T-helper 2 cell (primary cell): ENCODE measurements at places on chromosomes 2 and 18.

- no peak for DNase-seq
Observed at GRCh38 chr2:13193075-13193474, 476.3 kb downstream of the TRIB2 start.

DNA sequence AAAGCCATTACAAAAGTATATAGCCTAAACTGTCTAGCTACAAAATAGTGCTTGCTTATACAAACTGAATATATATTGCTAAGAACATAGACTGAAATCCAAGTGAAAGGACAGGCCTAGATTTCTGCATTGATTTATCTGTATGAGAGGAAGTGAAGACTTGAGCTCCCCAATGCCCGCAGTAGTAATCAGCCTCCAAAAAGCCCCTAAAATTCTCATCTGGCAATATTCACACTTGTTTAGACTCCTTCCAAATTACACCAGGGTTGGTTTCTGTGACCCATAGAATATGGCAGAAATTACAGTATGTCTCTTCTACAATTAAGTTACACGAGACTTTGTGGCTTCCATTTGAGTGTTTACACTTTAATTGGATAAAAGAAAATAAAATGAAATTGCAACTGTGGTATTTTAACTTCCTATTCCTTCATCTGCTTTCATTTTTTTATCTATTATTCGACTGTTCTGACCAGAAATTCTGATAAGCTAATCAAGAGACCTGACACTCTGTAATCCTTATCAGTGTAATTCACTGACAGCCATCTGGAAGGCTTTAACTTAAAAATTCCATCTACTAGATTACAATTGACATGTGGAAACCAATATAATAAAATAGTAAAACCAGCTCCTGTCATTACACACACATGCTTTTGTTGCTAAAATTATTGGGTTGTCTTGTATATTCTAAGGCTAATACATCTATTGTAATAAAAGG lies 21.1 kb downstream of the ABCB11 start:
- DNase-seq: no peak

DNA sequence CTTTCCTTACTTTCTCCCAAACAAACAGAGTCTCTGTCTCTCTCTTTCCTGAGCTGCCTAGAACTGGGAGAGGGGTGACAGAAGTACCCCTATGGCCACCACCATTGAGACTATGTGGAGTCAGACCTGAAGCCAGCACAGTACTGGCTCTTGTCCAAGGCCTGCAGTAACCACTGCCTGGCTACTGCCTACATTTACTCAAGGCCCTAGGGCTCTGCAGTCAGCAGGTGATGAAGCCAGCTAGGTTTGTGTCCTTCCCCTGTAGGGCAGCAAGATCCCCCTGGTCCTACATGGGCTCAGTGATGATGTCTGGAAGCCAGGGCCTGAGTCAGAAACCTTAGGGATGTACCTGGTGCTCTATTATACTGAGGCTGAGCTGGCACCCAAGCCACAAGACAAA lies 12.2 kb downstream of the MYO3B start:
- DNase-seq: no peak

DNA sequence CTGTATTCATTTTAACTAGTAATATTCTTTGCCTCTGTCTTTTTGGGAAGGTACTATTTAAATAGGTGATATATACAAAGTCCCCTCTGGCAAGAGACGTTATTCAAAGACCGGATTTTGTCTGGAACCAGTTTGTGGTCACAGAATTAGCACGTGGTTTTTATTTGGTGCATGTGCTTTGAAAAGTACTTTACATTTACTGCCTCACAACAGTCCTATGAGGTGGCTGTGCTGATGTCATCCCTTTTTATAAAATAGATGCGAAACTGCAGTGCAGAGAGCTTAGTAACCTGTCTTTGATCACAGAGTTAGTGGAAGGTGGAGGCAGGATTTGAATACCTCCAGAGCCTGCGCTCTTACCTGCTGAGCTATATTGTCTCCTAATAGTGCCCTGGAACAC lies 4.0 kb downstream of the LPIN1 start:
- peak; percentile 82 for DNase-seq

DNA sequence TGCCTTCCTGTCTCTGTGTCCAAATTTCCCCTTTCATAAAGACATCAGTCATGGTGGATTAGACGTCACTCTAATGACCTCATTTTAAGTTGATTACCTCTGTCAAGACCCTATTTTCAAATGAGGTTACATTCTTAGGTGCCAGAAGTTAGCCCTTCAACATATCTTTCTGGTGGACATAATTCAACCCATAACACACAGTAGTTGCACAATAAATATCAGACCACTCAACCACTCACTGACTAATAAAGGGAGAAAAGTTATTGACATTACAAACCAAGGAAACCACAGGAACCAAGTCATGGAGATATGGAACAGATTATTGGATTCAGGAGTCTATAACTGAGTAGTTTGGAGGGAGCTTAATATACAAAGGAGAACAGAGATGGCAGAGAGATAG lies 377.4 kb upstream of the ACVR2A start:
- no peak for DNase-seq

DNA sequence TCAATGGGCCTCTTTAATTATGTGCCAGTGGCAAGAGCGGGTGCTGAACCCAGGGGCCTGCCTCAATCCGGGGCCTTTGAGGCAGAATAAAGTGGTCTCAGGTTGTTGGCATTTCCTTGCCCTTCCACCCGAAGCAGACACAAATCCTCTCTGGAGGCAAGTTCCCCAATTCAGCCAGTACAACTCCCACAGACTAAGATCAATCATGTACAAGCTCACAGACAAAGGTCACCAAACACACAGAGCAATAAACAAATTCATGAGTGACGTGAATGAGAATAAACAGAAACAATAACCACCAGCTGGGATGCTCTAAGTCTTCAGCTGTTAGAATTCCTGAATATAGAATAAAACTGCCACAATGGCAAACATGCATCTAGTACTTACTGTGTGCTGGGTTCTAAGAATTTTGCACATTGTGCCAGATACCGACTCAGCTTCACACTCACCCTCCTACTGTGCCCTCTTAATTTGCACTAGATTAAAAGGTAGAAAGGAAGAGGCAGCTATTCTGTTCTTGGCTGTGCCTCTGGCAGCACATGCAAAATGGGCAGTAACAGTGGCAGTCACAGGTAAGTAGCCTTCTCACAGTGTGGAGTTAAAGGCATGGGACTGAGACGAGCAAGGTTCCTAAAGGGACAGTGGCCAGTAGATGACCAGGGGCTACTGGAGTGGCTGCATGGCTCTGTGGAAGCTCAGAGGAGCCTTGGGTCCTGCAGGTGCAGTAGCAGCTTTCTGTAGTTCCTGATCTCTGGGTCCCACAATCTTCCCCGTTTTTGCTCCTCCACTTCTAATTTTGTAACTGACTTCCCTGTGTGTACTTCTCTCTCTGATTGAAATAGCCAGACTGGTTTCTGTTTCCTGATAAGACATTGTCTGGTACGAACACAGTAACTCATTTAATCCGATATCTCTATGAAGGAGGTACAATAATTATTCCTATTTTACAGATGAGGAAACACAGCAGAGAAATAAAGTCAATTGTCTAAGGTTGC lies 34.6 kb upstream of the IL1B start:
- no peak for DNase-seq

DNA sequence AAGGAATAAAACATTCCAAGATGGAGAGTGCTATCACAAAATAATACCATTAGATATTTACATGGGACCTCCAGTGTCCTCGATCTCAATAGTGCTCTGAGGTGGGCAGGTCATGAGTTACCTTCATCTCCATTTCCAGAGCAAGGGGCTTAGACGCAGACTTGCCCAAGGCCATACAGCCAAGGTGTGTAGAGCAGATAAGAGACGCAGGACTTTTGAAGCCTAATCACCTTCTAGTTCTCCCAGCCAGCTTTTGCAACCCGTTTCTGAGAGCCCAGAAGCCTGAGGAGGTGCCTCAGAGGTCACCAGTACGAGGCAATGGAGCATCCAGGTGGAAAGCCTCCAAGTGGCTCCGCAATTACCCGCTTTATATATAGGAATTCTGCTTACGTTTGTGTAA lies 294.7 kb downstream of the LNPK start:
- no peak for DNase-seq

GRCh38 chr2:190843890-190844699 lies 36.5 kb upstream of the GLS start:
- DNase-seq: no peak

GRCh38 chr18:42005782-42006181 lies 50.7 kb downstream of the PIK3C3 start:
- no peak for DNase-seq

GRCh38 chr2:173086518-173087213 lies 11.0 kb downstream of the MAP3K20 start:
- no peak for DNase-seq

GRCh38 chr2:216757532-216757931 lies 62.2 kb upstream of the IGFBP5 start:
- no peak for DNase-seq

DNA sequence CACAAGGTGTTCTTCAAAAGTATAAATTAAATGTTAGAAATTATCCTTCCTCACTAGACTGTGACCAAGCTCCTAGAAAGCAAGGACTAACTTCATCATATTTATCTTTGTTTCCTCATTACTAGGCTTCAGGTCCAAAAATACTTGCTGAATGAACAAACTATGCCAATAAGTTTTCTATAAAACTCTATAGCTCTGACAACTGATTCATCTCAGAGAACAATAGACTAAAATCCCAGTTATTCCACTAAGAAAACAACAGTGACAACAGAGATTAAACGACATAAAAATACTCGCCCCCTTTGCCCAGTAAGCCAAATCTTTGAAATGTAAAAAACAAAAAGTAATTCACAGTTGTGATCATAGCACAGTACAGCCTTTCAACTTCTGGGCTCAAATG lies 13.6 kb downstream of the TLK1 start:
- DNase-seq: no peak

GRCh38 chr2:188294352-188294926 lies 2.8 kb downstream of the GULP1 start:
- no peak for DNase-seq

DNA sequence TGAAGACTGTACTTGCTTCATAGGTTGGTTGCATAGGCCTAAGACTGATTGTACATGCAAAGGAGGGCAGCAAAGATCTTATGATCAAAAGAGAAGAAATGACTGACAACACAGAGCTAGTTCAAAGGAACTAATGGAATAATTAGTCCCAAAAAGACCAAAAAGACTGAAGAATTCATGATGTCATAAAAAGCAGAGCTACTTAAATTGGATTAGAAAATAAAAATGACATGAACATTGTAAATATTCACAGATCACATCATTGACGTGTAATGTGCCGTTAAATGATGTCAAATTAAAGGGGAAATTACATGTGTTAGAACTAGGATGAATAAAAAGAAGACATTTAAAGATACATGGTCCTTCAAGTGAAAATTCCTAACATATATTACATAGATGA lies 616.8 kb downstream of the NR4A2 start:
- DNase-seq: no peak

DNA sequence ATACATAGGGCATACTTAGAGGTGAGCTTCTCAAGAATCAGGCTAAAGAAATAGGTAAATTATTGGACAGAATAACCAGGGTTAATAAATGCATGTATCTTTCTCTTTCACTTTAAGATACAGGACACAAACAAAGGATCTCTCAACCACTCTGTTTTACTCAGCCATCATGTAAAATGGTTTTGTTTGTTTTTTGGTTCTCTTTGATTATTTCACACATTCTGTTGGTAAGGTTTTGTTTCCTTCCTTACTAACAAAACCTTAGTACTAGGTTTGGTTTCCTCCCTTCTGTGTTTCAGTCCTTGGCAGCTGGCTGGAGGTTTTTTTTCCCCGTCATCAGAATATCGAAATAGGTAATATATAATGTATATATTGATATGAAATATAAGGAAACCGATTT lies 1506.8 kb upstream of the TMEFF2 start:
- no peak for DNase-seq

DNA sequence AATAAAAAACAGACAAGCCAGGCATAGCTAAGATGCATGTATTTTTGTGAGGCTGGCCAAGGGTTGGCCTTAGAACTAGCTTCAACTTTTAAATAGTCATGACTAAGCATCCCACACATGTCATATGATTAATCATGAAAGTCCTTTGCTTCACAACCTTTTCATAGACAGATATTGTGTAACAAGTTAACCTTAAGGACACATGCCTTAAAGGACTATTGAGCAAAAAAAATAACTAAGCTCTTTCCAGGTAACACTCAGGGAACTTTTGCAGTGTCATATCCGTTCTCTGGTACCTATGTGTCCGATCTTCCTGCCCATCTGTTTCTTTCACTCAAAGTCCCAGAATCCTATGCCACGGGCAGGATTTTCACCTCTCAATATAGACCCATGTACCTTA lies 498.4 kb downstream of the STK39 start:
- no peak for DNase-seq

DNA sequence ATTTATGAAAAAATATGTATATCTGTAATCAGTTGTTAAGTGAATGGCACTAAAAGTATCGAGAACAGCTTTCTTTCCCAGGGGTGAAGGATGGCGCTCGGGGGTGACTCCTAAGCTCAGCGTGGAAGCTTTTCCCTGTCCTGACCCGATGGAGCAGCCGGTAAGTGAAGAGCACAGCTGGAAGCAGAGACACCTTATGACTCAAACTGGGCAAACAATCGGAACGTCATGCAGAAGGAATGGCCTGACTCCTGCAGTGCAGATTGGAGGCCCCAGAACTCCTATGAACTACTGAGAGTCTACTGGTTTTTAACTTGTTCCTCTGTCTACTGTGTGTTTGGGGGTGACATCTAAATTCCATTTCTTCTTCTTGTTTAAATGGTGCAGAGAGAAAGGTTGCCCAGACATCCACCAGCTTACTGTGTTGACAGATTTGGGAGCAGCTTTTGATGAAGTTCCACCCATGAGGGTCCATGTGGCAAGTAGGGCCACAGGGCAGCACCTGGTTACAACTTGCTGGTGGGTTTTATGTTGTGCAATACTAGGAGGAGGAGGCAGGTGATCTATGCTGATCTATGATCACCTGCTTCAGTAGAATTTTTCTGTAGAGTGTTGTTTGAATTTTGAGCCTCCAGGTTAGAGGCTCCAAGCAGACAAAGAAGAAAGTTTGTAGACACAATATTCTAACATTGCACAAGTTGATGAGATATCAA lies 52.8 kb upstream of the TMEM182 start:
- no peak for DNase-seq

GRCh38 chr2:12457831-12458230 lies 258.9 kb upstream of the TRIB2 start:
- DNase-seq: no peak

GRCh38 chr2:15636972-15637785 lies 45.5 kb downstream of the DDX1 start:
- DNase-seq: peak; percentile 30

GRCh38 chr2:215613280-215613679 lies 177.4 kb upstream of the FN1 start:
- no peak for DNase-seq

DNA sequence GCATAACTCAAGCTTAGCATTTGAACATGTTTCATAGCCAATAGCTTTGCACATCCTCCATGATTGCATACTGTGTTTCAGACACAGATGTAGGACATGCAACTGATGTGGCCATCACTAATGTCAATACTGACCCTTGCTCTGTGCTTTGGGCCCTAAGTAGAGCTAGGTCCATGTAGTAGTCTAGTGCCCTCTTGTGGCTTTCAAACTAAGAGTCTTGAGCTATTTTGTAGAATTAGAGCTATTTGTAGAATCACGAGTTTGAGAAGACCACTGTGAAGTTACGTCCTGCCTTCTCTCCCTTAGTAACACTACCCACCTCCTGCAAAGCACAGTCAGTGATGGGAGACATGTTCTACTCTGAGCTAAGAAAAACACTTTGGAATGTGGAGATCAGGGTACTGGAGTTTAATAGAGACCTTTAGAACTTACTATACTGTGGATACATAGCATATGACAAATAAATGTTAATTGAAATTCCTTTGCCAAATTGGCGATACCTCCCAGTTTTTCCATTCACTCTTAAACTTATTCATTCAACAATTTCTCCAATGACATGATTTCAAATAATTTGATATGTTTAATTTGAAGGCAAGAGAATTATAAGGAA lies 306.5 kb upstream of the TNP1 start:
- DNase-seq: no peak
